Stimulated activated CD8-positive, alpha-beta memory T cell treated with anti-CD3 and anti-CD28 coated beads, Interleukin-15, amount 100 ng/mL, for 4 hours (primary cell): ENCODE measurements at places on chromosomes 7 and 10.

- no peak for DNase-seq
Measured at GRCh38 chr10:97821308-97822038, 28.2 kb upstream of the GOLGA7B start.

DNA sequence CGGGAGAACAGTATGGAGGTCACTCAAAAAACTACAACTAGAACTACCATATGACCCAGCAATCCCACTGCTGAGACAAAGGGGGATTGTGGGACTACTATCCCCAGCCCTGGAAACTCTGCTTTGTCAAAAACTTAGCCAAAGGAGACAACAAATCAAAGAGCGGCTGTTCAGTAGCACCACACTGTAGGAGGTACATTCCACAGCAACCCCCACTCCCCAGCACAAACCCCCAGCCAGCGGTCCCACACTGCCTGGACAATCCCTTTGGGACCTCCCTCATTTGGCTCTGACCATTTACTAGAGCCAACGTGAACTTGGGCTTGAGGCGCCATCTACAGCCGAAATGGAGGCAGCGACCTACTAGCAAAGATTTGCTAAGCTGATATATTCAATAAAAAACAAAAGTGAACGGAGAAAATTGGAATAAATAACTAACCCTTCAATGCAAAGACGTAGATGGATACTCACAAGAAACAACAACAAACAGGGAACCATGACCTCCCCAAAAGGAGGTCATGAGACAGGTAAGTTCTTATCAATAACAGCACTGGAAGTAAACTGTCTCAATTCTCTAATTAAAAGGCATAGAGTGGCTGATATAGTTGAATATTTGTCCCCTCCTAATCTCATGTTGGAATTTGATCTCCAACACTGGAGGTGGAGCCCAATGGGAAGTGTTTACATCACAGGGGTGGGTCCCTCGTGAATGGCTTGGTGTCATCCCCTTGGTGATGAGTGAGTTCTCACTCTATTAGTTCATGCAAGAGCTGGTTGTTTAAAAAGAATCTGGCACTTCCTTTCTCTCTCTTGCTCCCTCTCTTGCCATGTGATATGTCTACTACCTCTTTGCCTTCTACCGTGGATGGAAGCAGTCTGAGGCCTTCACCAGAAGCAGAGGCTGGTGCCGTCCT, 119.0 kb upstream of the KCNMA1 start:
- DNase-seq: no peak

DNA sequence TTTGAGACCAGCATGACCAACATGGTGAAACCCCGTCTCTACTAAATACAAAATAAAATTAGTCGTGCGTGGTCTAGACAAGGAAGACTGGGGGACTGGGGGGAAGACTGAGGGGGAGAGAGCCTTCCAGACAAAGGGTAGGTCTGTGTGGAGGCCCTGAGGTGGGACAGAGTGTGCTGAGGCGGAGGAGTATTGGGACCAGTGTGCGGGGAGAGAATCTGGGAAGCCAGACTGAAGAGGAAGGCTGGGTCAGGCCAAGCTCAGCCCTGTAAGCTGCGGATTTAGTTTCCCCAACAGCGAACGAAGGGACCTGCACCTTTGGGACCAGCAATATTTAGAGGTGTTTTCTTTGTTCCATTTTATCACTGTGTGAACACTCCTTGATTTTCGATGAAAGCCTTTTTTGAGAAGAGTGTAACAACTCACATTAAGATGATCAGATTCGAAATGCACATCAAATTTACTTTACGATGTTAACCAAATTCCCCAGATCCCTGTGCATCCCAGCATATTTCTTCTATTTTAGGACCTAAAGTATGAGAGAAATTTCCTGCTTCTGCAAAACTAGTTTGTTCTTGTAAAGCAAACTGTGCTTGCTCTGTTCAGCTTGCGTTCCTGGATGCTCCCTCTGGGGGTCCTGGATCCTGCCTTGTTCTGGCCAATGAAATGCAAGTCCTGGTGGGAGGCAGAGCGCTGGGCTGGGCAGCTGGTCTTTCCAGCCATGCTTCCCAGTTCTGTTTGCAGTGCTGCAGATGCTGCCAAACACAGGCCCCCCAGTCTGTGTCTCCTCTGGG, 39.4 kb downstream of the PLAU start:
- no peak for DNase-seq

DNA sequence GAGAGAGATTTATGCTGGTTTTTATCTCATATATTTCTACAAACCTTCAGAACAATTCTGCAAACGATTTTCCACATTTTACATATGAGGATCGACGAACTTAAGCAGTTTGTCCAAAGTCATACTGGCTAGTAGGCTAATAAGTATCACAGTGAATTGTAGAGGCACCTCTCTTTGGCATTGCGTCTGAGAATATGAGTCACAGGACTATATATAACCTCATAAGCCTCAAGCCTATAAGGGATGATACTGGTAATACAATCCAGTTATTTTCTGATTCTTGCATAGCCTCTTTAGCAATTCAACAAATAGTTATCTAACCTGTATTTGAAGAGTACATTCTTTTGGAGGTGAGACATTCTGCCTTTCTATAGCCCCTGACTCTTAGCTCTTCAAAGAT, 129.8 kb downstream of the GPR158 start:
- DNase-seq: no peak

GRCh38 chr7:99311702-99312101, 14.0 kb upstream of the ARPC1A start:
- DNase-seq: no peak

GRCh38 chr10:508726-509125, 180.7 kb downstream of the DIP2C start:
- no peak for DNase-seq

DNA sequence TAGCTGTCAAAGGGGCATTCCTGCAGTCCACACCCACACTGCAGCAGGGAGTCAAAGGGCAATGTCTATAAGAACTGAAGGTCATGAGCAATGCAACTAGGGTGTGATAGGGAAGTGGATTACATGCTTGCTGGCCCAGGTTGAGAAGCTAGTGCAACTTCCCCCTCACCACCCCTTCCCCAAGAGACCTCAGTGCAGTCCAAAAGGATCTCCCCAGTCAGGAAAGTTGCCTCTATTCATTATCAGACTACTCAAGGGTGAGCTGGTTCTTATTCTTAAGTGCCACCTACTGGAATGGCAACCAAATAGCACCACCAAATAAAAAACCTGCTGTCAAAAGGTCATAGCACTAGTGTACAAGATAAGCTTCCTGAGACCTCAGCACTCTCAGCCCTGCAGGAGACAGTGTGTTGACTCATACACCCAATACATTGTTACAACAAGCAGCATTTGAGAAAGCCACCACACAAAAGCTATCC, 28.2 kb downstream of the MTERF1 start:
- DNase-seq: no peak

DNA sequence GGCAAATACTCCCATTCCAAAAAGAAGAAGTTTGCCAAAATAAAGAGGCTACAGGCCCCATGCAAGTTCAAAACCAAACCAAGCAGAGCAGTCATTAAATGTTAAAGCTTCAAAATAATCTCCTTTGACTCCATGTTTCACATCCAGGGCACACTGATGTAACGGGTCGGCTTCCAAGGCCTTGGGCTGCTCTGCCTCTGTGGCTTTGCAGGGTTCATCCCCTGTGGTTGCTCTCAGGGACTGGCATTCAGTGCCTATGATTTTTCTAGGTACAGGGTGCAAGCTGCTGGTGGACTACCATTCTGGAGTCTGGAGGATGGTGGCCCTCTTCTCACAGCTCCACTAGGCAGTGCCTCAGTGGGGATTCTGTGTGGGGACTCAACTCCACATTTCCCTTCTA, 971.6 kb upstream of the MBL2 start:
- DNase-seq: no peak
